ENCODE measurements at places on chromosomes 5 and 9. TPM values are rescaled to one million over a fixed set of nuclear protein-coding genes. Genes with fewer than 3 reads are reported as not detected.

DNA sequence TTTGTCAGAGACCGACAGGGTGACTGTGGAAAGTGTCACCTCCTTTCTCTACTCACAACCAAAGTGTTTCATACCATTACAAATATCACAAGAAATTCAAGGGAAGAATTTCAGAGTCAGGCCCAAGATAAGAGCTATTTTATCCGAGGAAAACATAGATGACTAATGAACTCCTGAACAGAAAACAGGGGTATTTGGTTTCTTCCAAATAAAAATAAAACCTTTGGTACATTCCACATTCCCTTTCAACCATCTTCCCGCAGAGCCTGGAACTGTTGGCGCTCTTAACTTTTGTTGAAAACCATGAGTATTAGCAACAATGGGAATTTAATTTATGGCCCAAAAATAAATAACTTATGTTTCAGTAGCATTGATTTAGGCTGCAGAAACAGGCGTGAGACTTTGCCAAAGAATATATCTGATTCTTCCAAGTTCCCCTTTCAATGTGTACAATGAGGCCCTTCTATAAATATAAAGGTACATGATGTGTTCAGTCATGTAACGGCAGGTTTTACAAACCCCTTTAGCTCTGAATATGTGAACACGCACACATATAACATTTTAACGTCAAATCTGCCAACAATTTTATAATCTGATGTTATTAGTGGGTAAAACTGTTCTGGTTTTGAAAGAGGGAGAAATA lies 69.5 kb downstream of the RETREG1 start:
- DNase-seq: no peak
- H3K4me1 ChIP-seq: peaks cover 18% of the 10 kb centered on the region
- H3K36me3 ChIP-seq: no peaks in the 10 kb centered on the region

GRCh38 chr5:61371474-61371873 lies 39.4 kb downstream of the ZSWIM6 start:
- H3K27ac ChIP-seq: no peak overlapping the region
- DNase-seq: no peak
- H3K36me3 ChIP-seq: peaks cover 10% of the 10 kb centered on the region
- no peaks in the 10 kb centered on the region for H3K27me3 ChIP-seq
- H3K4me1 ChIP-seq: peaks cover 28% of the 10 kb centered on the region

The PCDHB4 gene
- not detected for polyA plus RNA-seq

DNA sequence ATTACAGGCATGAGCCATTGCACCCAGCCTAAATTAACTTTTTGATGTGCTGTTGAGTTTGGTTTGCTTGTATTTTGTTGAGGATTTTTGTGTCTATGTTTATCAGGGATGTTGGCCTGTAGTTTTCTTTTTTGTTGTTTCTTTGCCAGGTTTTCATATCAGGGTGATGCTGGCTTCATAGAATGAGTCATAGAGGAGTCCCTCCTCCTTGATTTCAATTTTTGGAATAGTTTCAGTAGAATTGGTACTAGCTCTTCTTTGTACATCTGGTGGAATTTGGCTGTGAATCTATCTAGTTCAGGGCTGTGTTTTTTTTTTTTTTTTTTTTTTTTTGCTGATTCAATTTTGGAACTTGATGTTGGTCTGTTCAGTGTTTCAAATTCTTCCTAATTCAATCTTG lies 1164.3 kb upstream of the DMAC1 start:
- no peak overlapping the region for H3K27ac ChIP-seq
- H3K4me3 ChIP-seq: no peak overlapping the region
- no peaks in the 10 kb centered on the region for H3K27me3 ChIP-seq

DNA sequence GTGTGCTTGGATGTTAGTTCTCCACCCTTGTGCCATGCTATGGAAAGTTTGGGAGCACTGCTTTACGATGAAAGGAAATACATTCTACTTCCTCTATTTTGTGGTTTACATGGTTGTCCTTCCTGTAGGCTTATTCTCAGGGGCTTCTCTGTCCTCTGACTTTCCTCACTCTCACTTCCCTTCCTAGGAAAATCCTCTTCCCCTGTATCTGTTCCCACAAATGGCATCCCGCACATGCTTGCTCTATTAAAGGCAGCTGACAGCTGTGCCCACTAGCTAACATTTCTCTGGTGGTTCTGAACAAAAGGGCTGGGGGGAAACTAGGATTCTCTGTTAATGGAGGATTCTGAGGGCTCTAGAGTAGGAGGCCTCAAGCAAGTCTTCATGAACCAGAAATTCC lies 52.4 kb downstream of the FAM170A start:
- no peaks in the 10 kb centered on the region for H3K36me3 ChIP-seq
- peaks cover 10% of the 10 kb centered on the region for H3K27me3 ChIP-seq
- H3K27ac ChIP-seq: no peak overlapping the region

- no peaks in the 10 kb centered on the region for H3K27me3 ChIP-seq
- H3K4me1 ChIP-seq: no peaks in the 10 kb centered on the region
- no peak for DNase-seq
- H3K36me3 ChIP-seq: peaks cover 43% of the 10 kb centered on the region
- H3K27ac ChIP-seq: no peak overlapping the region
Measured at GRCh38 chr5:132639706-132640130, 18.3 kb upstream of the IL13 start.

The QSOX2 gene
- polyA plus RNA-seq: 4.6 TPM

GRCh38 chr5:80125962-80126480 lies 90.9 kb downstream of the THBS4 start:
- no peaks in the 10 kb centered on the region for H3K27me3 ChIP-seq
- H3K4me1 ChIP-seq: peaks cover 20% of the 10 kb centered on the region
- H3K27ac ChIP-seq: peak overlapping the region; percentile 29
- no peak overlapping the region for H3K4me3 ChIP-seq
- no peak for DNase-seq
- peaks cover 13% of the 10 kb centered on the region for H3K36me3 ChIP-seq

The MAP1B gene
- 0.90 TPM for polyA plus RNA-seq

DNA sequence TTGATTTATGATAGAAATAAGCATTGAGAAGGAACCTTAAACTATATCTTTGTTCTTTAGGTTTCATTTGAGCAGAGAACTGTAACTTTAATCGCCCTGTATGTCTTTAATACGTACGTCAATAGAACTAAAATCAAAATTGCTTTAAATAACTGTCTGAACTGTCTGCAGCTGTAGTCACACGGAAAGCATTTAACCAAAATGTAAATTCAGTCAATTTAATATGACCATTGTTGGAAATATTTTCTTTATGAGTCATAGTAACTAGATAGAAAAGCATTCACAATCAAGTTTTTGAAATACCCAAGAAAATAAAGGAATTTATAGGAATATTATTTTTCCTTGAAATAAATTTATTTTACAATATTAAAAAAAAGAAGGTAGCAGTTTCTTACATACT lies 157.1 kb upstream of the CDH6 start:
- H3K4me1 ChIP-seq: no peaks in the 10 kb centered on the region
- H3K36me3 ChIP-seq: no peaks in the 10 kb centered on the region
- no peak overlapping the region for H3K27ac ChIP-seq
- DNase-seq: no peak
- H3K27me3 ChIP-seq: no peaks in the 10 kb centered on the region

DNA sequence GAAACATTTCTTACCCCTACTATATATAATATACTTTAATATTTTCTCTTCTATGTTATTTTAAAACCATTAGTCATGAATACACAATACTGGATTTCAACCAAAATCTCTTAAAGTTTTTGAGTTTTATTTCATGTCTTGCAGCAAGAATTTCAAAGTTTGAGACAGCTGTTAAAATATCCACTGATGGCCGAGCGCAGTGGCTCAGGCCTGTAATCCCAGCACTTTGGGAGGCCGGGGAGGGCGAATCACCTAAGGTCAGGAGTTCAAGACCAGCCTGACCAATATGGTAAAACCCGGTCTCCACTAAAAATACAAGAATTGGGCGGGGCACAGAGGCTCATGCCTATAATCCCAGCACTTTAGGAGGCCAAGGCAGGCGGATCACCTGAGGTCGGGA lies 59.7 kb upstream of the DAPK1 start:
- DNase-seq: no peak
- no peaks in the 10 kb centered on the region for H3K4me1 ChIP-seq
- H3K36me3 ChIP-seq: no peaks in the 10 kb centered on the region
- H3K27ac ChIP-seq: no peak overlapping the region
- H3K27me3 ChIP-seq: peaks cover 8% of the 10 kb centered on the region
- H3K4me3 ChIP-seq: no peak overlapping the region

DNA sequence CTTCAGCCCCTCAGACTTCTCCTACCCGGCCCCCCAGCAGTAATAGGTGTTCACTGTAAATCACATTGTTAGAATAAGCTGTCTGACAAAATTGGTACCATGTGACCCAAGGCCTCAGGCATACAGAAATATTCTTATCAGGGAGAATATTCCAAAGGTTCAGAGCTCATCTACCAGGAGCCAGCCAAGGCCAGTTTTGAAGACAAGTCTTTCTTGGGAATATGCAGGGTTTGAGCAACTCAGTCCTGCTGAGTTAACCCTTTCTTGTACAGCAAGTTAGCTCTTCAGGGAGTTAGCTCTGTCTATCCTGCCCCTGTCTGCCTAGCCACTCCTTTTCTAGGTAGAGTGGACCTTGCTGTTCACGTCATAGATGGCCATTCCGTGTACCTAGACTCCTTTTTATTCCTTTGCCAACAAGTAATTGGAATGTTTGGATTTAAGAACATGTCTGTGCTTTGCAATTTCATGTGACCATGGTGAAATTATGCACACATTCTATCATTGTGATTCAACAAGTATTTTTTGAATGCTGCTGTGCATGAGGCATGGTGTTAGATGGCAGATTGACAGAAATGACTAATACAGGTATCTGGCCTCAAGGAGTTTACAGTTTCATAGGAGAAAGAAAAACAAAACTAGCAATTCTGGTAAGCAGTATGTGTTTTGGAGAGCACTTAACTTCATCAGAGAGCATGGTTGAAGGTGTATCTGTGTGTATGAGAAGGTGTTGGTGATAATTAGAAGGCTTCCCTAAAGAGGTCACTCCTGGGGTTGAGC lies 22.6 kb downstream of the TGFBR1 start:
- no peak for DNase-seq
- H3K27me3 ChIP-seq: no peaks in the 10 kb centered on the region
- H3K36me3 ChIP-seq: peaks cover 12% of the 10 kb centered on the region
- H3K4me1 ChIP-seq: peaks cover 30% of the 10 kb centered on the region
- no peak overlapping the region for H3K4me3 ChIP-seq

The FGD3 gene
- polyA plus RNA-seq: 115 TPM

GRCh38 chr9:106179191-106179590 lies 484.9 kb downstream of the TMEM38B start:
- H3K27me3 ChIP-seq: no peaks in the 10 kb centered on the region
- DNase-seq: no peak
- H3K4me1 ChIP-seq: no peaks in the 10 kb centered on the region
- H3K4me3 ChIP-seq: no peak overlapping the region
- H3K27ac ChIP-seq: no peak overlapping the region
- H3K36me3 ChIP-seq: no peaks in the 10 kb centered on the region

- no peaks in the 10 kb centered on the region for H3K4me1 ChIP-seq
- H3K27ac ChIP-seq: no peak overlapping the region
- DNase-seq: no peak
- no peak overlapping the region for H3K4me3 ChIP-seq
- no peaks in the 10 kb centered on the region for H3K36me3 ChIP-seq
Measured at GRCh38 chr9:106962122-106962521, 99.2 kb downstream of the ZNF462 start.

DNA sequence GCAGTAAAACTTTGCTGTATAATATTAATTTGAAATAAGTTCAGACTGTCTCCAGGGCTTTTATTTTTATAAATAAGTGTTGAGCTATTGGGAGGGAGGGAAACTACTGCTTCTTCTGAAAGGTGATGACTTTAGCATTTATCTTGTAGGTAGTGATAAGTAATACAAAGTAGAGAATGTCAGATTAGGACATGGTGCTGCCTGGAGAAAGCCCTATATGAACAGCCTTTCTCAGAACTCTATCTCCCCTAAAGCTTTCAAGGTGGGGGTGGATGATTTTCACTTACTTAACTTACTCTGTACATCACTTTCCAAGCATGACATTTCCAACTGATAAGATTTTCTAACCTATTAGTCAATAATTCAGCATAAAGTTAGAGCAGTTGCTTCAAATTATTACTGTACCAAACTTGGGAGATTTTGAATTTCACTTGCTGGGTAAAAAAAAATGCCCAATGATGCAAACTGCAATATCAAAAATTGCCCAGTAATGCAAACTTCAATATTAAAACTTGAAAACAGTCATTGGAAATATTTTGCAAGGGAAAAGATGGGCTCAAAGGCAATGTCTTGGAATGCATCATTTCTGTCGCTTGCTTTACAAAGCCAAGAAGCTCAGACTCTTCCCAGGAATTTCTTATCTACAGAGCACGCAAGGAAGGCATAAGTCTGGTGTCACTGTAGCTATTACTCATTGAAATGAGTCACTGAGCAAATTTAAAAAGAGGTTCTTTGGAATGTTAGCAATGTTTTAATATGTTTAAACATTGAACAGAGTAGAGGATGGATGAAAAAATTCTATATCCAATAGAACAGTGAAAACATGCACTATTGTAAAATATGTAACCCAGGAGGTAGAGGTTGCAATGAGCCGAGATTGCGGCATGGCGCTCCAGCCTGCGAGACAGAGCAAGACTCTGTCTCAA lies 569.5 kb downstream of the PSAT1 start:
- no peak overlapping the region for H3K4me3 ChIP-seq
- DNase-seq: no peak
- no peaks in the 10 kb centered on the region for H3K27me3 ChIP-seq
- no peaks in the 10 kb centered on the region for H3K4me1 ChIP-seq

DNA sequence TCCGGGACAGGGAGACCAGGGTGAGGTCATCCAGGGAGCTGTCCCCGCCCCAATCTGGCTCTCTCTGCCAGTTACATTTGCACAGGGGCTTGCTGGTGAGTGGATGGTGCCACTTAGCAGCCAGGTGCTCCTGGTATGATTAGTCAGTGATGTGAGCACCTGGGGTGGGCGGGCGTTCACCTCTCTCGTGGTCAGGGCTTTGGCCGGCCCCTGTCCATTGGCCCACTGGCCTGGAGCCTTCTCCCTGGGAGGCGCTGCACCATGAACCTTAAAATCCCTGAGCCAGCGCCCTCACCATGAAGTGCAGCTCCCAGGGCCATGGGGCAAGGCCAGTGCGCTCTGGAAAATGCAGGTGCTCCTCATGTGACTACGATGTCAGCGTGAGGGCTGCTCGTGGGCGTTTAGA lies 2.0 kb downstream of the NKD2 start:
- no peak overlapping the region for H3K27ac ChIP-seq
- H3K4me3 ChIP-seq: no peak overlapping the region
- no peaks in the 10 kb centered on the region for H3K36me3 ChIP-seq
- peaks cover 35% of the 10 kb centered on the region for H3K27me3 ChIP-seq

DNA sequence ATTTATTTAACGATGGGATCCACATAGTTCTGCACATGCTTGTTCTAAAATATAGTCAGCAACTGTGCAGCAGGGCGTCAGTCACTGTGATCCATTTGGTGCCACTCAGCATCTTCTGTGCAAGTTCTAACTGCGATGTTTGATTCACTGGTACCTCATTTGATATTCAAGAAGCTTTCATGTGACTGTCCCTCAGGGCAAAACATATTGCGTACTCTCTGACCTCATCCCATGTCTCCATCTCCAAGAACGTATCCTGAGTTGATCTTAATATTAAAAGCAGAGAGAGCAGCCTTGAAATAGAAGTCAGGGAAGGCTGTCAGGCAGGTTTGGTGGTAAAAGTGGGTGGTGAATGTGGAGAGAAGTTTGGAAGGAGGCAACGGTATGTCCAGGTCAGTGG lies 116.5 kb upstream of the ATP10B start:
- DNase-seq: no peak
- no peaks in the 10 kb centered on the region for H3K27me3 ChIP-seq
- no peak overlapping the region for H3K4me3 ChIP-seq
- no peak overlapping the region for H3K27ac ChIP-seq
- H3K4me1 ChIP-seq: no peaks in the 10 kb centered on the region

The LPAR1 gene
- not detected for polyA plus RNA-seq
